ENCODE measurements at places on chromosomes 12 and 14.

DNA sequence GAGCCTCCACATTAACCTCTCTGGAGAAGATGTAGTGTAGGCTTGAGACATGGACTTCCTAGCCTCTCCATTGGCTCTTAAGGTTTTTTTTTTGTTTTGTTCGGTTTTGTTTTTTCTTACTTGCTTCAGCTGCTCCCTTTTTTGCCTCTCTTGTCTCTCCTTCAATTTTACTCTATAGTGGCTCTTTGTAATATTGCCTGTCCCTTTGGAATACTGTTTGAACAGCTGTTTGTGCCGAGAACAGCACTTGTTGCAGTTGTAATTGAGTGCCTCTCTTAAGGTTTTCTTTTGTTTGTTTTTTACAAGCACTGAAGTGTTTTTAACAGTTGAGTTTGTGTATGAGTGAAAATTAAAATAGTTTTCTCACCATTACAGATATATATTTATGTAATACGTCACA lies 567.7 kb downstream of the LRFN5 start:
- no peak for DNase-seq

DNA sequence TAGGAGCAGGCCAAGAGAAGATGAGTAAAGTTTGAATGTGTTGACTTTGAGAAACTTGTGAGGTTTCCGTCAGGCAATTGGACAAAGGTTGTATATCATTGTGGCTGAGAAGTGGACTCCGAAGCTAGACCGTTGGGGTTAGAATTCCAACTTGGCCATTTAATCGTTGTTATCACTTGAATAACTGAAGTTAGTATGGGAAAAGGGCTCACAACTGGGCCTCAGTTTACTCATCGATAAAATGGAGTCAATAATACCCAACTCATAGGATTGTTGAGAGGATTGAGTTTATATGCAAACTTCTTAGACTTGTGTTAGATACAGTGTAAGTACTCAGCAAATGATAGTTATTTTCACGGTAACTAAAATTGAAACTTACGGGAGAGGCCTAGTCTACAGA lies 846 bp downstream of the SLIRP start:
- no peak for DNase-seq

GRCh38 chr14:32621585-32621984 lies 292.5 kb downstream of the AKAP6 start:
- DNase-seq: no peak

DNA sequence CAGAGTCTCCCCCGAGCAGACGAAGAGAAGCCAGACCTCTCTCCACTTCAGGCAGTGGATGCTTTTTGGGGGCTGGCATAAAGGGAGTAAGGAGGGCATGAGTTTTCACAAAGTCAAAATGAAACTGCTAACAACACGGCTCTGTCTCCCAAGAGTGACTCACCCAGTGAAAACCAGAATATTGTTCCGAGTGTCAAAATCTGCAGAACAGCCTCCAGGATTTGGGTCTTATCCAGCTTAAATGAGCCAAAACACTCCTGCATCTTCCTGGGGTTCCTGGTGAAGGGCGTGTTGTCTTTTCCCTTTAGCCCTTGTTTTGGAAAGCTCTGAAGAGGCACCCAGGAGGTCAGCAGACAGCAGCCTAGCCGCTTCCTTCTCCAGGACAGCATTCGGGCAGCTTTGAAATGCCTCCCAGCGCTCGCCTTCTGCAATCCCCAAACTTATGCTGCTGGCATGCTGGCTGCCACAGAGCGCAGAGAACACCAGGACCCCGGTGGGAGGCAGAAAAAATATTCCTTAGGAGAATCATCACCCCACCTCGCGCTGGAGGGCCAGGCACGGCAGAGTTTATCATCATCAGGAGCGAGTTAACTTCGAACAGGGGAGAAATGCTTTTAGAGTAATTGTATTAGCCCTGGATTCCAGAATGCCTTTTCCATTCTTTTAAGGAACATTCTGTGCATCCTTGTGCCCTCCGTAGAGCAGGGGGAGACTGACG lies 117.7 kb upstream of the NCOR2 start:
- DNase-seq: peak; percentile 35

- no peak for DNase-seq
These were observed 150.5 kb downstream of the CRADD start for GRCh38 chr12:93827669-93828068.

DNA sequence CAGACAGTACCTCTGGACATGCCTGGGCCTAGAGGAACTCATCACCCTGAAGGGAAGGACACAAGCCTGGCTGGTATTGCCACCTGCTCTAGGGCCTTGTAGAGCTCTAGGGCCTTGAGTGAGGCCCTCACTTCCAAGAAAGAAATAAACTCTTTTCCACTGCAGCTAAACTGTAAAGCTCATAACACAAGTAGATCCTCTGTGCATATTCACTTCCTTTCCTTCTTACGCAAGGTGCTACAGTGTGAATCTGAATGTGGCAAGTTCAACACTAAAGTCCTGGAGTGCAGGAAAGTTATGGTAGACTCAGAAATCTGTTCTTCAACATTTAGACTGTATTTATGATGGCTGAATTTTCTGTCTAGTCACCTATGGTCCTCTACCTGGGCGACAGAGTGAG lies 14.5 kb downstream of the RNASE3 start:
- no peak for DNase-seq

GRCh38 chr14:99440278-99440677 lies 40.4 kb downstream of the SETD3 start:
- DNase-seq: no peak

DNA sequence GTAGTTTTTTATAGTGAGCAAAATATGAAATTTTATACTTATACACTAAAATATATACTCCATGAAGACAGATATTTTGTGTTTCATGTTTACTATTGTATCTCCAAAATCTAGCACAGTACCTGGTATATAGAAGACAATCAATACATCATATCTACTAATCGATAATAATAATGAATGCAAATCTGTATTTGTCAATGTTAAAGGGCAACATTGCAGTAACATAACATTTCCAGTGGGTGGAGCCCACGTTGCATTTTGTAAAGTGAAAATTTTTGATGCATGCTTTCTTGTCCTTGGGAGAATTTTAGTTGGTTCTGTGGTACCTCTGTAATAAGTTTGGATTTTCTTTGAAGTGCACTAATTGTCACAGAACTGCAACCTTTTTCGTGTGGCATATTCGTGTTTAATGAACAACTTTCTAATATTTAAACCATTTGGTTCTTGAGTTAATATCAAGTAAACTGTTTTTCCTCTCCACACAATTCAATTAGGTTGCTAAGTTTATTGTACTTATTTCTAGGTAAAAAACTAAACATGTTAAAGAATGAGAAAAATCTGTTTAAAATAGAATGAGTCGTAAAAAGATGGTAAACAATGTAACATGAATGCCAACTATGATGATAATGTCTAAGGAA lies 47.4 kb downstream of the AVPR1A start:
- DNase-seq: no peak

GRCh38 chr14:36585100-36585499 lies 2.7 kb upstream of the NKX2-8 start:
- no peak for DNase-seq

DNA sequence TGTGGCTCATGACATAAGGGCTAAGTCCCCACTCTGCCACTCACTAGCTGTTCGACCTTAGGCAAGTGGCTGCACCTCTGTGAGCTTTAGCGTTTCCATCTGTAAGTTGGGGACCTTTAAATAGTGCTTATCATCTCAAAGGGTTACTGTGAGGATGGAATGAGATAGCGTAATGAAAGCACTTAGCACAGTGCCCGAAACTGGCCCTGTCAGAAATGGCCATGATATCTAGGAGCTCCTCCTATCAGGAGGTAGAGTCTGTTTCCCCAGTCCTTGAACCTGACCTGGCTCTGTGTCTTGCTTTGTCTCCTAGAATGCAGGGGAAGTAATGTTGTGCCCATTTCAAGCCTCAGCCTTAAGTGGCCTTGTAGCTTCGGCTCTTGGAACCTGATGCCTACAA lies 211.0 kb downstream of the RBM19 start:
- no peak for DNase-seq

GRCh38 chr14:73742520-73743238 lies 28.5 kb upstream of the PNMA1 start:
- no peak for DNase-seq

DNA sequence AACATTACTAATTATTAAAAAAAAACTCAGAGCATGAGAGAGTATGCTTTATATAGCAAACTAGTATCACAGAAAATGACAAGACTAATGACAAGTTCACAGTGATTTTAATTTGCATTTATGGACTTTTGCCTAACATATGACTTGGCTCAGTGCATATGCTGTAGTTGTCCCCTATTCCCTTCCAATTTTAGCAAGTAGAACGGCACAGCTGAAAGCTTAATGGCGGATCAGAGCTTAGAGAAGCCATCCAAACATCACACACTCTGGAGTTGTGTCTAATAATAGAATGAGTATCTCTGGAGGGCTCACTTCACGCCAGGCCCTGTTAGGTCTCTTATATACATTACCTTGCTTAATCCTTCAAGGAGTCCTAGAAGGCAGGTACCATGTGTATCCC lies 13.3 kb downstream of the CNIH1 start:
- DNase-seq: no peak
